H4 (cell line): ENCODE measurements at places on chromosomes 6 and 20. TPM values are rescaled to one million over a fixed set of nuclear protein-coding genes. Genes with fewer than 3 reads are reported as not detected.

The LCA5 gene
- 1.3 and 2.4 TPM in 2 replicates for total RNA-seq

The BLCAP gene
- 37.1 and 50.3 TPM in 2 replicates for total RNA-seq

DNA sequence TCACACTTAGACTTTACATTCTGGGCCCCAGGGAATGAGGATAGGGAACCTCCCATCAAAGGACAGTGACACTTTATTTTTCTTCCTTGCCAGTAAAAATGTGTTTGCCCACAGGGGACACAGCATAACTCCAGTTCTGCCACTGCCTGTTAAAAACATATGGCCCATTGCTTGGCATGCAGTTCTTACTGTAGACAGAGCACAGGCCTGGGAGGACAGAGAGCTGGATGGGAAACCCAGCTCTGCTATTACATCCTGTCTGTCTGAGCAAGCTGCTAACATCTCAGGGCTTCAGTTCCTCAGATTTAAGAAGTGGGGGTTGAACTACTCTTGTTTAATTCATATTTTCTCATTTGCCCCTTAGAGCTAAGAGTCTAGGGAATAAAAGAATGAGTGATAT is 120.2 kb downstream of the AKAP7 start:
- no peak for DNase-seq

- DNase-seq, result peak; percentile 63
Observed at GRCh38 chr6:28383235-28384142, 16.1 kb downstream of the ZSCAN12 start.

DNA sequence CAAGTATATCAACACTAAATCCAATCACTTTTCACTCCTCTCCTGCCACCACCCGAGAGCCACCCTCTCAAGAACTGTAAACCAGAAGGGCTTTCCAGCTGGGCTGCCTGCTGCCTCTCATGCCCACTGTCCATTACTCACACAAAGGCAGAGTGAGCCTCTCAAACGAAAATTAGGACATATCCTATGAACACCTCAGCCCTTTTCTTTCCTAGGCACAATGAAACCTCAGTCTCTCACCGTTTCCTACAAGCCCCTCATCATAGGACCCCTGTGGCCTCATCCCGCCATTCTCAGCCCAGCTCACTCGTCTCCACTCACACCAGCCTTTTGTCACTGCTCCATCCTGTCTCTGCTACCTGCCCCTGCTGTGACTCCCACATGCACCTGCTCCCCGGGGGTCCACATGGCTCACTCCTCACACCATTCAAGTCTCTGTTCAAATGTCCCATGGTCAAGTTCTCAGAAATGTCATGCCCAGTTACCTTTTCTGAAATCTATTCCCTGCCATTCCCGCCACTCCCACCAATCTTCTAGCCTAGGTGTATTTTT is 7.4 kb downstream of the HLA-F start:
- no peak for DNase-seq

- DNase-seq, result peak; percentile 95
Observed at GRCh38 chr6:47047479-47048407, 5.6 kb upstream of the ADGRF1 start.
